ENCODE measurements at places on chromosomes 4 and X.

- DNase-seq = no peak
Observed at GRCh38 chr4:110510277-110510676, 34.3 kb downstream of the ENPEP start.

DNA sequence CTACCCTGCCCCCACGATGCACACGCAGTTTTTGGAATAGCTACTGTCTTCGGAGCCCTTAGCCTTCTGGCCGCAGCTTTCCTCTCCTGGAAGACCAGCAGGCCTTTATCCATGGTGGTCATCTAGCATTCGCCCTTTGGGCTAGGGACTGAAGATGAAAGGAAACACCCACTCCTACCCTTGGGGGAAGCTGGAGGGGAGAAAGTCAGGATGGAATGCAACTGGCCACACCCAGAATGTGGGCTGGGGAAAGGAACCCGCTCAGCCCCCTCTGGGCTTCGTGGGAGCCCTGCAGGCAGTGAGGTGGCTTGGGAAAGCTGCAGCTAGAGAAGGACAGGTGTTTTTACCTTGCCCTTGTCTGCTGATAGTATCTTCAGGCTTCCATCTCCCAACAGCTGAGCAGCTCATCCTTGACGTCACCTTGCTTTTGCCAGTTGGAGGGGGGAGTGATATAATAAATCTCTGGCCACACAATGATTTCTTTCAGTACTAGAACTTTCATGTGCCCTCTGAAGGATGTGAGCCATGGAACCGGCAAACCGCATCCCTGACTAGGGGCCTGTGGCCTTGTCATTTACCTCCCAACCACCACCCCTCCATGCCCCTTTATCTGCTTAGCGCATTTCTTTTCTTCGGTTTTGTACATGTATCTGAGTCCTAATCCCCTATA, 59.0 kb downstream of the ELF4 start:
- no peak for DNase-seq

DNA sequence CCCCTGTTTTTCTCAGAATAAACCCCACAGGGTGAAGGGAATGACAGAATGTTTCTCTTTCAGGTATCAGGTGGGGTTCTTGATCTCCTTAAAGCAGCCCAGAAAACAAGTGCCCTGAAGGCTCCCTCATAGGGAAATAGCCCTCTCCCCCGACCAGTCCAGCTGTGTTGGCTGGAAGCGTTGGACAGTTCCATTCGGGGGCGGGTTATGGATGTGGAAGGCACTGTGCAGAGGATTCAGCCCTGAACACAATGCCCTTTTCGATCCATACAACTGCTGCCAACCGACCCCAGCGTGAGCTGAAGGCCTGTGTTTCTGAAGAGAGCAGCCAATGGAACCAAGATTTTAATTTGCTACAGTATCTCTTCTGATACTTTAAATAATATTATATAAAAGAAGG, 41.5 kb downstream of the SEL1L3 start:
- DNase-seq = no peak

DNA sequence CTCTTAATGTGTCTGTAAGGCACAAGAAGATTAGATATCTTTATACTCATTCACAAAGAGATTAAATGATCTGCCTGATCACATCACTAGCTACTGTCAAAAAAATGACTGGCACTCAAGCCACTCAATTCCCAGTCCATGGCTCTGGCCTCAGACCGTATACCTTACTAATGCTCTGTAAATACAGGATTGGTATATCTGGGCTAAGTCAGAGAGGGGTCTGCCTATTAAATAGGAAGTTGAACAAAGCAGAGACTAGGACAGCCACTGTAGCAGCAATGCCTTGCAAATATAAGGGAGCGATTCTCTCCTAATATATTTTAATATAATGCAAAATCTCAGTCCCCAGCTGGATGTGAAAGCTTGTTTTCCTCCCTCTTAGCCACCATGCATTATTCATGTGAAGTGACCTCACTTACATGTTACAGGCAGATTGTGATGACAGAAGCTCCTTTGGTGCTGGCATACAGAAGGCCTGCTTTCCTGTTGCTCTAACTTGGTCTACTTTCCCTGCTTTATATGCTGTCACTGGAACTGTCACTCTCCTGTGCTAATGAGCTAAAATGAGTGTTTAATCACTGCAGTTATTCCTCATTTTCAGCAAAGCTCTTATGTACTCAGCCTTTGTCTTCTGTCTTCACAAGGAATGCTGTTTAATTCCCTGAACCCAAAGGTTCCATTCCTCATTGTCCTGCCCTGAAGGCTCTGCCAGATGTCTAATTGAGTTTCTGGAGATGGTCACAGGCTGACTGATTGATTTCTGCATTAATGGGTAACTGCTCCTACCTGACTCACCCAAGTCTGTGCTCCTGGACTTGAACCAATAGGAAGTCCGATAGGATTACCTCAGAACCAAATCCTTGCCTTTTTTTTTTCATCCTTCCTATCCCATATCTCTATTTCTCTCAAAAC, 578.2 kb downstream of the KLHL13 start:
- DNase-seq = no peak

- no peak for DNase-seq
Observed at GRCh38 chrX:16222151-16222550, 54.9 kb downstream of the MAGEB17 start.

- no peak for DNase-seq
Observed at GRCh38 chr4:59712470-59712869, 1487.7 kb upstream of the ADGRL3 start.

DNA sequence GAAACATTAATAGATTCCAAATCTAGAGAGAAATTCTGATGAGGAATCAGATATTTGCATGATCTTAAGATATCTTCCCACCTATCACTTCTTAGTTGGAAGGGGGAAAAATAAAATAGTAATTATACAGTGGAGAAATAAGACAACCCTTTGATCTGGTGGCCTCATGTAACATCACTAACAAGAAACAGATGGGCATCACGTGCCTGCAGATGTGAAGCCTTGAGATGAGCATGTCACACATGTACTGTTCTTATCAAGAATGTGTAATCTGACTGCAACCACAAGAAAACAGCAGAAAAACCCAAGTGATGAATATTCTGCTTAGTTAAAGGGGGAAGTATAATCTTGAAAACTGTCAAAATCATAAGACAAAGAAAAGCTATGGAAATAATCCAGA, 31.4 kb upstream of the NKX6-1 start:
- DNase-seq = no peak

DNA sequence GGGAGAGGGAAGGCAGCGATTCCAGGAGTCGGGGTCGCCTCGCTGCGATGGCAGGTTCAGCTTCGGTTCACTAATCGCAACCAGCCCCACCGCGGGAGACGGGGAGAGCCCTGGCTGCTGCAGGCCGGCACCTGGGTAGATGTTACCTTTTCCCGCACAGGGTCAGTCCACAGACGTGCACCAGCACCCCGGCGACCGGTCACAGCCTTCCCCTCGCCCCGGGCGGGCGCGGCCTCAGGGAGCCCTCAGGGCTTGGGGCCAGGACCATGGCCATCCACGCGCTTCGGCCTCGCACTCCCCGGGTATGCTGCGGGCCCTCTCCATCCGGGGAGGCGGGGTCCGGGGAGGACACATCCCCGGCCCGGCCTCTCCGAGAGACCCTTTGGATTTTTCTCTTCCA, 26.1 kb upstream of the EXOC1L start:
- no peak for DNase-seq

- no peak for DNase-seq
Observed at GRCh38 chr4:93501244-93501643, 327.3 kb upstream of the ATOH1 start.

DNA sequence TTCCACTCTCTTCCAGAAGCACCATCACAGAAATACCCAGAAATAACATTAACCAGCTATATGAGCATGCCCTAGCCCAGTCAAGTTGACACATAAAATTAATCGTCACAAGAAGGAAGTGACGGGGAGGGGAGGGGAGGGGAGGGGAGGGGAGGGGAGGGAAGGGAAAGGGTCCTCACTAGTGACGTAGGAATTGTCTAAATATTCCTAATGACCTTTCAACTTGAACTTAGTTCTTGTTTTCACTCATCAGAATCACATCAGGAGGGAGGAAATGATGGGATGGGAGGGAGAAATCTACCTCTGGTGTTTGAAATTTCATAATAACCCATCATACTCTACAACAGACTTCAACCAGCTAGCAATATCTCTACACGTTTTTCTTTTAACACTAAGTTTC, 52.2 kb upstream of the NOCT start:
- no peak for DNase-seq

DNA sequence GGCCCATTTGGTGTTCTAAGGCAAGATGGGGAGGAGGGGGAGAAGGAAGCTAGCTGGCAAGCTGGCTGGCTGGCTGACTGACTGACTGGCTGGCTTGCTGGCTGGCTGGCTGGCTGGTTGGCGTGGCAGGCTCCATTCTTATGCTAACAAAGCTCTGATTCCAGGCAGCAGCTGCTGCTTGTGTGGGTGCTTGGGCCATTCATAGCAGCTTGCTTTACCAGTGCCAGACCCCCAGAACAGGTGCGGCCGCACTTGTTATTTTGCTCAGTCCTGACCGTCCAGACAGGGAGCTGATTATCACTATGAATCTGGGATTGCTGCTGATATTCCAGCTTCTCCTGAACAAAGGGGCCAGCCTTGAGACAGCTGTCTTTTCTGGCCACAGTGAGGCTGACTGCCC, 131.2 kb upstream of the PAK3 start:
- no peak for DNase-seq

DNA sequence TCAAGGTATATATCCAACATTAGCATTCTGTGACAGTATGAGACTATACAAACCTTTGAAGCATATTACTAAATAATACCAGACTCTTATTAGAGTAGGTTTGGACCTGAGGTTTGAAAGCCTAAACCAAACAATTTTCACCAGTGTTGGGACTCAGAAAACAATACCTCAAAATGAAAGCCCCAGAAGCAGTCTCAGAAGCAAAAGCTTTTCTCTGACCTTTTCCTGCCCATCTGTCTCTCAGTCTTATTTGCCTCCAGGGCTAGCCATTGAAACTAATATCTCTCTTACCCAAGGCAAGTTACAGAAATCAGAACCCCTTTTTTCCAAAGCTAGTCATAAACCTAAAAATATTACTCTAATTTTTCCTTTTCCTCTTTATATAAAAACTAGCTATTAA, 163.3 kb downstream of the PTCHD1 start:
- no peak for DNase-seq

DNA sequence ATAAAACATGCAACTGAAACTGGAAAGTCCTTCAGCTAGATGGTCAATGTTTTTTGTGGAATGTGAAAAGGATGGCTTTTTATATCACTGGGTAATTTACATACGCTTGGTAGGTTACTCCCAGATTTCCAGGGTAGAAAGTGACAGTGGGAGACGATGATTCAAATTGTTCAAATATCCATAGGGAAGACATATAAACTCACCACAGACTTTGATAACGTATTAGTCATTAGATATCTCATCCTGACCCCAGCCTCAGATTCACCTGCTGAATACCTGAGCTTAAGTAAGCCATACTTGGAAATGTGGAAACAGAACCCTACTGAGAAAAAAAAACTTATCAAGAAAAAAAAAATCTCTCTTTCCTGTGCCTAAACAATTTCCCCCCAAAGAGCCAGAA, 169.4 kb downstream of the ZNF674 start:
- DNase-seq = no peak

GRCh38 chrX:427812-428725, 41.4 kb upstream of the PPP2R3B start:
- DNase-seq = no peak

- DNase-seq = no peak
Observed at GRCh38 chr4:151013944-151014343, 1.1 kb downstream of the LRBA start.

GRCh38 chr4:148152868-148153625, 289.2 kb downstream of the NR3C2 start:
- no peak for DNase-seq

- DNase-seq = no peak
Observed at GRCh38 chr4:38157592-38157991, 197.4 kb downstream of the PTTG2 start.

DNA sequence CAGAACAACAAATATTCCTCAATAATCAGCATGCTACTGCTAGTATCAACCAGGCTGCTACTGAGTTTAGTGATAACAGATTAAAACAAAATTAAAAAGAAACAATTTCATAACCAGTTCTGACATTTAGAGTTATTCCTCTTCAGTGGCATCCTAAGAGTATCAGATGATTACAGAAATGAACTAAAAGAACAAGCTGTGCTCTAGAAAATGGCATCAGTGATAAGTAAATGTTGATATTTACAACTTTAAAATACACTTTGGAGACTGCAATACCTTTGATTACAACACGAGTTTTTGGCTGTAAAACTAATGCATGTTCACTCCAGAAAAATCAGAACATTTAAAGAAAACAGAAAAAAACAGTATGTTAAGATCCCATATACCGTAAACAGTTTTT, 72.9 kb downstream of the ADGRA3 start:
- DNase-seq = no peak

DNA sequence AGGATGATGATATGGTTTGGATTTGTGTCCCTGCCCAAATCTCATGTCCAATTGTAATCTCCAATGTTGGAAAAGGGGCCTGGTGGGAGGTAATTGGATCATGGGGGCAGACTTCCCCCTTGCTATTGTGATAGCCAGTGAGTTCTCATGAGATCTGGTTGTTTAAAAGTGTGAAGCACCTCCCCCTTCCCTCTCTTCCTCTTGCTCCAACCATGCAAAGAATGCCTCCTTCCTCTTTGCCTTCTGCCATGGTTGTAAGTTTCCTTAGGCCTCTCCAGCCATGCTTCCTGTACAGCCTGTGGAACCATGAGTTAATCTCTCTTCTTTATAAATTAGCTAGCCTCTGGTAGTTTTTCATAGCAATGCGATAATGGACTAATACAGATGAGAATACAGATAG, 19.7 kb upstream of the ALG13 start:
- no peak for DNase-seq

GRCh38 chr4:10024303-10024702, 3.0 kb upstream of the SLC2A9 start:
- no peak for DNase-seq

DNA sequence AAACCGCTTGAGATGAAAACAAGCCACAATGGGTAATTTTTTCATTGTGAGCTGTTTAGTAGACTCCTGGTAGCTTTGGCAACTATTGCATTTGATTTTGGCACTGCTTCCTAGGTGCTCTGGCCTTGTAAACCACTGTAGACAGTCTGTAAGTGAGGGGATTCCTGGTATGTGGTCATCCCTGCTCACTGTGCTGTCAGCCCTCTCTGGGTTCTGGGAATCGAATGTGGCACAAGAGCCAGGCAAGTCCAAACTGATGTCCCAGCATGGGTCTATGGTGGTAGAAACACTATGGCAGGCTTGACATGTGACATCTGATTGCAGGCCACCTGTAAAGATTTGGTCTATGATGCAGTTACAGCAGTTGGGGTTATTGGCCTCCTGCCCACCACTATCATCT, 2.5 kb downstream of the USP51 start:
- DNase-seq = no peak

DNA sequence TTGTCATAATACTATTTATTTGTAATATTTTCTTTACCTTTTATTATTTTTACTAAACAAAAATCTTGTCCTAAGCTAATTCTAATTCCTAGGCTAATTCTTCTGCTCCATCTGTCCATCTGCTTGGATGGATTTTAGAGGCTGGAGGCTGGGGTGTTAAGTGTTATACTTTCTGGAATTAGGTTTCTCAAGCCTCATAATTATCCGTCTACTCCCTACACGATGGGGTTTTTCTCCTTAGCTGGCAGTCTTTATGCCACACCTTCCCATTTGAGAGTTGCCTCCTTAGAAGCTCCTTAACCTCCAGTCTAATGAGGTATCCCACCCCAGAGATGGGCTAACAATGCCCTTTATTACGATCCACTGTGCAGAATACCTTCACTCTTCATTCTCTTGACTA, 37.6 kb upstream of the LGI2 start:
- no peak for DNase-seq

Measured in stimulated activated CD4-positive, alpha-beta T cell treated with anti-CD3 and anti-CD28 coated beads, Interleukin-1b, Interleukin-23, amount 100 ng/mL, for 4 hours (primary cell).